NCI-H82 (cell line): ENCODE measurements at places on chromosomes 1 and 21.

DNA sequence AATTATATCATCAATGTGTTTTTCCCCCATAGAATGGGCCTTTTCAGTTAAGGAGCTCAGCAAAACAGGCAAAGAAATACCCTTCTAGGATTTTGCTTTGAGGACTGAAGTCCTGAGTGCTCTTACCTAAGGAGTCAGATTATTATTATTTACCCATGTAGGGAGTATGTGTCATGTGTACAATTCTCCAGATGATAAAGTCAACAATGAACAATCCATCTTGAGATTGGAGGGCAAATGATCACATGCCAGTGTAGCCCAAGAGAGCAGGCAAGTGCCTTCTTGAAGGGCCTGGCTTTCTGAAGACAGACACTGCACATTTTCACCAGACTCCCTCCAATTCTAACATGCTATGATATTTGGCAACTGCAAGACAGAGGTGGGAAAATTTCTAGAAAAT is 159.7 kb downstream of the PCNX2 start:
- DNase-seq: no peak

- no peak for DNase-seq
Measured at GRCh38 chr1:84168783-84169182, 24.7 kb downstream of the PRKACB start.

- DNase-seq: no peak
Measured at GRCh38 chr1:6151291-6151822, 28.8 kb downstream of the CHD5 start.

GRCh38 chr1:160581961-160582360 is 2.7 kb upstream of the CD84 start:
- no peak for DNase-seq

GRCh38 chr1:226984521-226985238 is 44.6 kb downstream of the COQ8A start:
- DNase-seq: no peak

DNA sequence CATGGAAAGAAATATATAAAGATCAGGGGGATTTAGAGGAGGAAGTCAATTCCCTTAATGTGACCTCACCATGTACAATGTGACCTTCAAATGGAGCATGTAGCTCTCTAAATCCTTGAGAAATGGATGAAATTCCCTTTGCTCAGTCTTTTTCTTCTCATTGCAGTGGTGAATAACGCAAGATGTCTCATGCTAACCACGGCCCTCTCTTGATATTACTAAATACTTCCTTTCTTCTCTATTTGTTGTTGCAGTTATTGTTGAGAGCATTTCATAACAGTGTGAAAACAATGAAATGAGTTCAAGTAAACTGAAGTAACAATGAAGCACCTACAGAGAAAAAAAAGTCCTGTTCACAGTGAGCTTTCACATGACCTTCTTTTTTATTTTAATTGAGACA is 55.6 kb downstream of the ZNF281 start:
- no peak for DNase-seq

DNA sequence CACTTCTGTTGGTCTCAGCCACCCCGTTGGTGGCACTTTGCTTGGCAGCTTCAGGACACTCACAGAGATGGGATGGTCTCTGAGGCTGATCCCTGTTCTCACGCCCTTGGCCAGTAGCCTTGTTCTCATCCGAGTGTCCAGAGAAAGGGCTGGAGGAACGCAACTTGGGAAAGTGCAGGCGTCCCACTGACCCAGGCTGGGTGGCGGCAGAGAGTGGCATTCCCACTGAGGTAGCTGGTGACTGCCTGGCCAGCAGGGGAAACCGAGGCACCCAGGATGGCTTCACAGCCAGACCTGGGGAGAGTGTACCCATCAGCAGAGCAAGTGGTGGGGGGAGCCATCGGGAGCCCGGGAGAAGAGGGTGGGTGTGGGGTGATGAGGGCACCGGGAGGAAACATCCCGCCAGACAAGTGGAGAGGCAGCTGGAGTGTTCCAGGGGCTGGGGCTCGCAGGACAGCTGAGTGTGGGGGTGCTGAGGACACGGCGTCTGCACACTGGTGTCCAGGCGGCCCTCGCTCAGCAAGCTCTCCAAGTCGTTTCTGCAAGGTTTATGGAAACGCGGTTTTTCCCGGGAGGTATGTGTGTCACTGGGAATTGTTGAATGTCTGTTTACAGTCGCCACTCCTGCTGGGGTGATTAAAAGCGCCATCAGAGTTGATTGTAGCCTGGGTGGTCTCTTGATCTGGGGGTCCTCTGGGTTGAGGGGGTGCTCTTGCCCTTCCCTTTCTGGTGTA is 97.8 kb downstream of the SIK1 start:
- no peak for DNase-seq

GRCh38 chr1:10601342-10602070 is 126.8 kb downstream of the PEX14 start:
- peak; percentile 79 for DNase-seq

DNA sequence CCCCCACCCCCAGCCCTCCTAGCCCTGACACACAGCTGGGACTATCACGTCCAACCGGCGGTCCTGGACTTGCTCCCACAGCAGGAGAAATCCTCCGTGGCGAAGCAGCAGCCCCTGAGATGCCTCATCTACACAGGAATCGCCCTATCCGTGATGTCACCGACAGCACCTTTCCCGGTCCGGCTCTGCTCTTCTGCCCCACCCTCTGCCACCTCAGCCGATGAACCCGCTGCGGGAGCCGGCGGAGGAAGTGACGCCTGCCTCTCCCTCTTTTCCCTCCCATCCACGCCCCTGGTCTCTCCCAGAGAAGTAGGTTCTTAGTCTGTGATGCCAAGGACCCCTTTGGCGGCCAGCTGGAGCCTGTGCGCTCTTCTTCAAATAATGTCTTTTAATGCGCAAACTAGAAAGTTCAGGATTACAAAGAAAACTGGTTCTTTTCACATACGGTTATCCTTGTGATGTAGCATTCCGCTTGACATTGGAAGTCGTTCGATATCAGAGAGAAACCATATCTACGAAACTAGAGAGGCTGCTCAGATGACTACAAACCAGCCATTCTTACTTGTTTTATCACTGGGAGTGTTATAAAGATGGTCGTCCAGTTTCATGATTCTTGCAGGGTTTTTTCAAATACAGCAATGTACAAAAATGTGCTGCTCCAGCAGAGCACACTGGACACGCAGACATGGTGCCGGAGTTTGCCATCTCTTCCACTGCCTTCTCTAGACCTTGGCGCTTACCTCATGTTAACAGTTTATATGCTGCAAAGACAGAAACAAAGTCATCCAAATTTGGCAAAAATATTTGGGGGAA is 120.3 kb downstream of the PPIAL4G start:
- DNase-seq: no peak

DNA sequence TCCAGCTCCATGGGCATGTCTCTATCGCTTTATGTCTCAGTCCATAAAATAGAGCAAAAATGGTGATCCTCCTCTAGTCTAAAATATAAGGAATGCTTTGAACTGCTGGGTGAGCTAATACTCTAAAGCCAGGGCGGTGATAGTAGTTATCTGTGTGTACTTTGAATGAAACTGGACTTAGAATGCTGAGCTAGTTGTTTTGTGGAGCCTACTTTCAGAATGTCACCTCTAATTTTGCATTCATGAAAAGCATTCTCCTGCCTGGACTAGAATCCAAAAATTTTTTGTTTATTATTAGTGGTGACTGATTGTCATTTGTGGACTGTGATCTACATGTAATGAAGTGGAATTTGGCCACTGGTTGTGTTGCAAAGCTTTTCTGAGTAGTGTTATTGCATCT is 241.6 kb upstream of the C1orf105 start:
- DNase-seq: no peak

DNA sequence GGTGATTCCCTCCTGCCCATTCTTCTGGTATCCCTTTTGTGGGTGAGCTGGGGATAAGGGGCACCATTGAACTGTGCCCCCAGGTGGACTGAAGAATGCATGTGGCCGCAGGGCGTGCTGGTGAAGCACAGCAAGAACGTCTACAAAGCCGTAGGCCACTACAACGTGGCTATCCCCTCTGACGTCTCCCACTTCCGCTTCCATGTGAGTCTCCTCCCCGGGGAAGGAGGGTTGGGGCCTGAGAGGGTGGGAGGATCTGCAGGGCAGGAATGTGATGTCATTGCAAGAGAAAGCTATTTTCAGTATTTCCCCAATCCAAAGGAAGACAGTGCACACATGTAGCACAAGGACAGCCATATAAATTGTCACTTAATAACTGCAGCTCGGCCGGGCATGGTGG is 7.5 kb upstream of the KPNA6 start:
- no peak for DNase-seq

DNA sequence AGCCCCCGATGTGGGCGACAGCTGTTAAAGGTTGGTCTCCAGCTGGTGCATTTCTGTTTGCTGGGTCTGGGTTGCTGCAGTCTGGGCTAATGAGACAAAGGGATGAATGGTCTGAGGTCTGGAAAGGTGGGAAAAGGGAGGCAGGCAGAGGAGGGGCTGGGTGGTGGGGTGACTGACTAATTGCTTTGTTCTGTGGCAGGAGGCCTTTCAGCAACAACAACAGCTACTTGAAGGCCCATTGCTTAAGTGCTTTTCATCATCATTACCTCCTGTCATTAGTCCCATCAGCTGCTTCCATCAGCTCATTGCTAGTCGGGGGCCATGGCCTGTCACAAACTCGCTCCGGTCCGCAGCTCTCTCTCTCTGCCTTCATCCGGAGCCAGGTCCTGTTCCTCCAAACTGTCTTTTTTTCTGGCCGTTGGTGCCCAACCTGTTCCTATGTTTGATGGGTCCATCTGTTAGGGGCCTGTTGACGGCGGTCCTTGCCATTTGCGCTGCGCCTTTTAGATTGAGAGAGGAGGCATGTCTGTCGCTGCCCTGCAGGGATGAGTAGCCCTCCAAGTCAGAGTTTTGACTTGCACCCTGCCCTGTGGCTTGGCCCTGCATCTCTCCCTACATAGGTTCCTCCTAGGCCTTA is 105.6 kb upstream of the PLXNA2 start:
- DNase-seq: peak; percentile 76

- no peak for DNase-seq
Measured at GRCh38 chr1:203930342-203930741, 68.9 kb downstream of the SNRPE start.

DNA sequence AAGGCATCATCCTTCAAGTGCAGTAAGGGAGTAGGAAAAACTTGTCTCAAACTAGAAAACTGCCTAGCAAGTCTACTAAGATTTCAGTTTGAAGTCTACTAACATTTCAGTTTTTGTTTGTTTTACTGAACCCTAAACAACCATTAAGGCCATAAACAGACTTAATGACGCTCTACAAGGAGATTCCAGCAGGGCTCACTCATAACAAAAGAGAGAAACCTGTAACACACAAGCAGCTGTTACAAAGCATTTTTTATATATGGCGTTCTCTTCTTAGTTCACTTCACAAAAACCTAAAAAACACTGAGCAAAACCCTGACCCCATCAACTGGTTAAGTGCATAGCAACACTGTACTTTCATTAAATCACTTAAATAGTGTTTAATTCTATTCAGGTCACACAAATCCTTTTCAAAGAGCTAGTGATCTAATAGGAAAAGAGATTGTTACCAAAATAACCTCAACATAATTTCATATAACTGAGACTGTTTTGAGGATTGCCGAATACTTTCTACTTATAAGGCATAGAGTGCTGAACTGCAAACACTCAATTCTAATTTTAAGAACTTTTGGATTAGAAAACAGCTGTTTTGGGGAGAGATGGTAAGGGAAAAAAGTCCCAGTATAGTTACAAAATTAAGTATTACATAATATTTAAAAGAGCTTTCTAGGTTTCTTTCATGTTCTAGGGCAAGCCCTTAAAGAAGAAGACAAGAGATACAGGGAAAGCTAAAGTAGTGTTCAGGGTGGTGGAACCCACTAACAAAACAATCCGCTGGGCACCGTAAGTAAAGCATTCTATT is 1.4 kb downstream of the B3GALNT2 start:
- DNase-seq: peak; percentile 32

GRCh38 chr1:110903853-110904500 is 31.0 kb downstream of the CD53 start:
- DNase-seq: no peak

GRCh38 chr21:25385911-25386474 is 221.3 kb downstream of the MRPL39 start:
- DNase-seq: peak; percentile 83

DNA sequence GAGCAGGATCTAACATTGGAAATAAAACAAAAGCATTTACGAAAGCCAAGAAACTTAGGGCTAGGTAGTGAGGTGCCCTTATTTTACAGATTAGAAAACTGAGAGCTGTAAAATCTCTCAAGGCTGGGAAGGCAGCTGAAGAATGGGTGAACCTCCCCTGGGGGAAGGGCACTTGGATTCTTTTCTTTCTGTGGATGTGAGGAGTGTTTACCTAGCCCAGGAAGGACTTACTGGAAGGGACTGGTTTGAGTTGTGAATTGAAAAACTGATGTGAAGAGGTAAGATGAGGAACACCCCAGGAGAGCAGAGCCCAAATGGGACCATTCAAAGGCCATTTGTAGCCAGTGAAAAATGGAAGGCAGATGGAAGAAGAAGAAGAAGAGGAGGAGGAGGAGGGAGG is 74.7 kb upstream of the NGF start:
- no peak for DNase-seq

DNA sequence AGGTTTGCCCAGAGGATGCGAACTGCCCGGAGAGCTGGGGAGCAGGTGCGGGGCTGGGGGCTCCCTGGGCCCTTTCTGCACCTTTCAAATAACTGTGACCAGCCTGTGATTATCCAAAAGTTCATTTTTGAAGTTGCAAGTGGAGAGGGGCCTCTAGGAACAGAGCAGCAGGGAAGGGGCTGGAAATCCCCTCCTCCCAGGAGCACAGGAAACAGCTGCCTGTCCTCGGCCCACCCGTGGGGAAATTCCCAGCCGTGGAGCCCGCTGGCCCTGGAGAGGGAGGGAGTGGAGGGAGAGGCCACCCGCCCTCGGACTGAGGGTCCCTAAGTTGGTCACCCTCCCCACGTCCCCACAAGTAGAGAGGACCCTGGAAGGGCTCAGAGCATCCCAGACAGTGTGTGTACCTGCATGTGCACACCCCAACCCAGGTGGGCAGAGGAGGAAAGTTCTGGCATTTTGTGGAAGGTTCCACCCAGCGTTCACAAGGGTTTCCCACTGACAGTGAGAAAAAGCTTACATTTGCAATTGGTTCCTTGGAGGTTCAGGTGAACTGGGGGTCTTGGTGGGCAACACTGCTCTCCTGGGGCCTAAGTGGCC is 1.2 kb upstream of the TNFRSF4 start:
- DNase-seq: no peak

- no peak for DNase-seq
Measured at GRCh38 chr1:154808261-154808908, 61.7 kb downstream of the KCNN3 start.

- no peak for DNase-seq
Measured at GRCh38 chr1:17711941-17712340, 43.2 kb upstream of the ACTL8 start.

GRCh38 chr1:32195531-32195930 is 4.9 kb upstream of the CCDC28B start:
- DNase-seq: no peak

DNA sequence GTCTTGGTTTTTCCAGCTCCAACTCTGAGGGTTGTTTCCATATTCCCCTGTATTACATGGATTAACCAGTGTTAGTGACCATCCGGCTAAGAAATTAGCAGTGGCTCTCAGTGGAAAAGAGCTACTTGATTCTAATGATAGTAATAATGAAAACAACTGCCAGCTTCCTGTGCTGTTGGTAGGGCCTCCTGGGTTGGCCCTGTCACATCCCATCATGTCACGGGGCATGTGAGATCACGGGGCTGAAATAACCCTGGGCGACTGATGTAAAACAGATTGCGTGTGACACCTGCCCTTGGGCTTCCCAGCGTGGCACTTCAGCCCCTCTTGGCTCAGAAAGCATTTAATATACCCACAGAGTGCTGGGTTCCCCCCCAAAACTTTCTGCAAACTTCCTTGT is 149.0 kb downstream of the ROR1 start:
- DNase-seq: no peak
